Fibroblast of upper back skin (primary cell): ENCODE measurements at places on chromosomes 3 and 15.
A peak's percentile ranks its signal among the peaks of the same experiment; 100 is the strongest.

- DNase-seq = no peak
These were observed 573.0 kb downstream of the RBMS3 start for GRCh38 chr3:29853841-29854397.

DNA sequence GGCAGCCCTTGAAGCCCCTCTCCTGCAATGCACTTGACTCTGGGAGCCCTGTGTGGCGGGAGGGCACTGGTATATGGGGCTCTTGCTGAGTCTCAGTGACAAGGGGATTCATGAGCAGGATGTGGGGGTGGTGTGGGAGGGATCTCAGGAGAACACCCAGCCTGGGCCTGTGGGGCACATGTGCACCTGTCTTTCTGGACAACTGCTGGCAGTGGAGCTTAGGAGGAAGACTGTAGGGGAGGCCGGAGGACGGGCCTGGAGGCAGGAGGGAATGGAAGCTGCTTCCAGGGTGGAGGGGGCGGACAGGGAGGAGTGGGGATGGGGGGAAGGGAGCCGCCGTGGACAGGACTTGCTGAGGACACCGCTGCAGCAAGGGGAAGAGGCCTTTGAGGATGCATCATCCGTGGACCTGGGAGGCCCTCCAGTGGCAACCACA is 10.8 kb upstream of the SNRPA1 start:
- no peak for DNase-seq

DNA sequence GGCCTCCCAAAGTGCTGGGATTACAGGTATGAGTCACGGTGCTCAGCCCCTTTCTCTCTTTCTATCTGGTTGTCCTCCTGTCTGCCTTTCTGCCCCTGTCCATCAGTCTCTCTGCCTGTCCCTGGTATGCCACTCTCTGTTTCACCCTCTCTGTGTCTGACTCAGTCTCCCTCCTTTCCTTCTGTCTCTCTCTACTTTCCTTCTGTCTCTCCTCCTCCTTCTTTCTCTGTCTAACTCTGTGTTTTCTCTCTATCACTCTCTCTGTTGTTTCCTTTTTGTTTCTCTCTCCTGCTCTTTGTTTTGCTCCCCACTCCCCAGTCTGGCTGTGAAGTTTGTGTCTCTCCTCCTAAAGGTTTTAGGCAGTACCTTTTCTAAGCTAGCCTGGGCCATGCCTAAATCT is 9.1 kb upstream of the STRA6 start:
- DNase-seq = no peak

GRCh38 chr3:45498532-45498931 is 96.0 kb upstream of the LIMD1 start:
- DNase-seq = no peak

DNA sequence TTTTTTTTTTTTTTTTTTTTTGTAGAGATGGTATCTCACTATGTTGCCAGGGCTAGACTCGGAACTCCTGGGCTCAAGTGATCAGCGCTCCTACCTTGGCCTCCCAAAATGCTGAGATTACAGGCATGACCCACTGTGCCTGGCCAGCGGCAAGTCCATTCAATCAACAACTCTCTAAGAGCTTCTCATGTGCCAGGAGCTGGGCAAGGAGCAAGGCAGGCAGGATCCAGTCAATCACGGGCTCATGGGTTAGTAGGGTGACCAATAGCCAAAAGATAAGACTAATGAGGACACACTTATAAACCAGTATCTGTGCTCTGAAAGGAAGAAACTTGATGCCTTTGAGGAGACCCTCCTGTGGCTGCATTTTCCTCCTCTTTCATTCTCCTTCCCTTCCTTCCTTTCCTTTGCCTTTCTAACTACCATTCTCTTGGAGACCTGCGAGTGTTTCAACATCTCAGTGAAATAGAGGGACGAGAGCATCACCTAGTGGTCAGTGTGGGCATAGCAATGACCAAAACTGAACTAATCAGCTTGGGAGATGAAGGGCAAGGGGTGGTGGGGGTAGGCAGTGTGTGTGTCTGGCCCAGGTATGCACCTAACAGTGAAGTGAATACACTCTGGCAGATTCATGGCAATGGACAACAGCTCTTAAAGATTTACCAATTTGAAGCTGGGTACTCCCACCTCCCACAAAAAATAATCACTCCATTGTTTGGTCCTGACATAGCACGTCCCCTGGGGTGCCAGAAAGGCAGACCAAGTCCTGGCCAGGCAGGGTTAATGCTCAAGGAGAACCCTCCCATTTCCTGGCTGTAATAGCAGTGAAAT is 6.3 kb downstream of the RPP25 start:
- peak; percentile 72 for DNase-seq

DNA sequence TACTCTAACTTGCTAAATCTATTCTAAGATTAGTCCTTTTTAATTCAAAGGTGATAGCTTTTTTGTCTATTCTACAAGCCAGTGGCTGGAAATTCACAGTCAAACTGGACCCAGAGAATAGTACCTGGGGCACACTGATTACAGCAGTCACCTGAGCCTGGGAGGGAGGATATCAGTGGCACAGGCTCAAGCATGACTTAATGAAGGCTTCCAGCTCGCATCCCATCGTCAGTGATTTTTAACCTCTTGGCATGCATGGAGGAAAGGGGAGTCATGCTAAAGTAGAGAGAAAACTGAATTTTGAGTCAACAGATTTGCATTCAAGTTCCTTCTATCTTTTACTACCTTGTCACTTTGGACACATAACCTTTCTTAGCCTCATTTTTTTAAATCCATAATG is 24.8 kb downstream of the GOLIM4 start:
- no peak for DNase-seq

GRCh38 chr3:126969586-126969985 is 13.3 kb upstream of the PLXNA1 start:
- peak; percentile 38 for DNase-seq

DNA sequence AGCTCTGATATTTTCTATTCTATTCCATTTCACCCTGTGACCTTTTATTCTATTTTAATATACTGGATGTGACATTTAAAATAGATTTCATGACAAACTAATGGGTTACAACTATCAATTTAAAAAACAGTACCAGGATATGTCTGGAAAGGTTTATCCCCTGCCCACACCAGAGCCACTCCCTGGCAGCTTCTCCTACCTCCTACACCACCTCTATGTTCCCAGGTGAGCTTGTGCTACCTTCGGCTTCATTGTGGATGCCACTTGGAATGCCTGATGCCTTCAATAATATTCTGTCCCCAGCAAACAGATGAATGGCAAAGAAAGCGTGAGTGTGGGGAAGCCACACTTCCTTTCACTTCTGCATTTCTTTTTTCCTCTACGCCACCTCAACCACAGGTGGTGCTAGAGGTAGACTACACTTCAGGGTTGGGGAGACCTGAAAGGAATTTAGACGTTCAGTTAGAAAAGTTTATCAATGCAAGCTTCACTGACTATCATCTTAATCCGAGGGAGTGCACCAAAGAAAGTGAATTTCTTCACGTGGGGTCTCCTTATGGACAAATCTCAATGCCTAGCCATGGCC is 213.0 kb downstream of the SSR3 start:
- no peak for DNase-seq

DNA sequence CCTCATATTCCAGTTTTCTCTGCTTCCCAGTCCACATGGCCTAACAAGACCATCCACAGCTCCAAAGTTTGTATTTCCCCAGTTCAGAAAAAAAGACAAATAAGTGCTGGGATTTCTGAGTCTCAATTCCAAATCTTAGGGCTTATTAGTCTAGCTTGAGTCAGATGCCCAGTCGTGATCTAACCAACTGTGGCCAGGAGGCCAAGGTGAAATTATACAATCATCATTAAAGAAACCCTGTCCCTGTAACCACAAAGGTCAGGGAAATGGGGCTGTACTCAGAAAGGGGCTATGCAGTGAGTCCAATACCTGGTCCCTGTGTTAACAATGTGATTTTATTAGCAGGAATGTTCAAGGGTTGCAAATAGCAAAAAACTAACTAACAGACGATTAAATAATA is 40.5 kb upstream of the MITF start:
- no peak for DNase-seq

GRCh38 chr3:165549665-165550064 is 287.6 kb downstream of the BCHE start:
- DNase-seq = no peak

DNA sequence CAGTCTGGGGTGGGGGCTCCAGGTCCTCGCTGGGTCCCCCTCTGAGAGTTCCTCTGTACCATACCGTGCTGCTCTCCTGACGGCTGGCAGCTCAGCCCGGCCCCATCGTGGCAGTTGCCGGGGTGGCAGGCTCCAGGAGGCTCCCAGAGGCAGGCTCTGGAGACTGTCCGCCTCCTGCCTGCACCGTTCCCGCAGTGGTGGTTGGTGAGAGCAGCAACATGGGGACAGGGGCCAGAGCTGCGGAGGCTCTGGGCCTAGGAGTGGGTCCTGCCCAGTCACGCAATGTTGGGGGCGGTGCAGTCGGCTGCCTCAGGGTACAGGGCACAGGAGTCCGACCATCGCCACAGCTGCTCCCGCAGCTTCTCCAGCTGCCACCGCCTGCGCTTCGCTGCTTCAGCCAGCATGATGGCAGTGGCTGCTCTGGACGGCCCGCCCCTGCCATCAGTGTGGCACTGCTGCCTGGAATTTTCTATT is 492.7 kb downstream of the AGBL1 start:
- no peak for DNase-seq

DNA sequence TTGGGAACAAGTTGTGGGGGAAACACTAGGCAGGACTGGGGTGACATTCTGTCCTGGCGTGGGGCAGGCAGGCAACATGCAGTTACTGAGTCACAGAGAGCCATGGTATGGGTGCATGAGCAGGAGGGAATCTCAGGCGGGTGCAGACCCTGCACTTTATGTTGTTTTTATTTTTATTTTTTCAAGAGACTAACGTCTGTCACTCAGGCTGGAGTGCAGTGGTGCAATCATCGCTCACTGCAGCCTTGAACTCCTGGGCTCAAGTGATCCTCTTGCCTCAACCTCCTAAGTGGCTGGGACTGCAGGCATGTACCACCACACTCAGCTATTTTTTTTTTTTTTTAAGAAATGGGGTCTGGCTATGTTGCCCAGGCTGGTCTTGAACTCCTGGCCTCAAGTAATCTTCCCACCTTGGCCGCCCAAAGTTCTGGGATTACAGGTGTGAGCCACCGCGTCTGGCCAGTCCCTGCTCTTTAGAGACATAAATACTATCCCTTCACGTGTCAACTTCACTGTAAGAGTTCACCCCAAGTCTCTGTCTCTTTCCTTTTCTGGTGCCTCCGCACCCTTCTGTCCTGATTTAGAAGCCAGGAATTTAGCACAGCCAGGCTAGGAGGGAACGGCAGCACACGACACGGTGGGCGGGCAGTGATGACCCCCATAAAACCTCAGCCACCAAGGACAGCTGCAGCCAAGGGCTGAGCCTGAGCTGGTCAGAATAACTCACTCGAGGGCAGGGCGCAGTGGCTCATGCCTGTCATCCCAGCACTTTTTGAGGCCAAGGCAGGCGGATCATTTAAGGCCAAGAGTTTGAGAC is 72.8 kb upstream of the IQSEC1 start:
- DNase-seq = no peak

GRCh38 chr3:86856711-86857110 is 134.2 kb downstream of the VGLL3 start:
- DNase-seq = no peak

DNA sequence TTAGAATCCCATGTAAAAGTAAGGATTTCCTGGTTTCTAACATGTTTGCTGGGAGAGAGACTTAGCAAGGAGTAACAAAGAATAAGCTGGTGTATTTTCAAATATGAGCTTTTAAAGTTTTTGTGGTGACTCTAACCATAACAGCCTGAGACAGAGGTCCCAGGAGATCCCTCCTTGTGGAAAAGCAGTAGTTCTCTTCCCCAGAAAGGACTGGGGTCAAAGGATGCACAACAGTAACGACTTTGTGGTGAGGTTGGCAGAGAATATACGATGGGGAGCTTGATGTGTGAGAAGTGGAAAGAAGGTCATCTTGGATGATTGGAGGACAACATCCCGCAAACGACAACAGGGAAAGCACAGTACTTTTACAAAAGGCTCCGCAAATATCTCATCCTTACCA is 38.2 kb downstream of the ABHD5 start:
- DNase-seq = no peak

GRCh38 chr3:127846576-127846975 is 24.3 kb upstream of the MGLL start:
- DNase-seq = no peak

DNA sequence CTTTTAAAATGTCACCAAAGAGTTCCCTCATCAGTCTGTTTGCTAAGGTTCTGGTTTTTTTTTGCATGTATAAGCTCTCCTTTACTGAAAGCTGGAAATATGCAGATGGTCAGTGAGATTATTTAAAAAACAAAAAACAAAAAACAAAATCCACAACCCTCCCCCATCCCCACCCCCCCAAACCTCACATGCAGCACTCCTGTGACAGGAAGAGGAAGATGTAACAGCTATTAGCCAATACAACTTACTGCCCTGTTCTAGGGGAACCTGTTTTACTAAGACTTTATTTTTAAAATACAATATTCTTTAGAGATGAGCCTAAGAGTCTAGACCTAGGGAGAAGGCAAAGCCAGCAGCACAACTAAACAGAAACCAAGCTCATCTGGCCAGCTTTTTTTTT is 39.5 kb downstream of the ANP32A start:
- DNase-seq = no peak

GRCh38 chr15:94119923-94120775 is 111.2 kb upstream of the MCTP2 start:
- DNase-seq = peak; percentile 91

DNA sequence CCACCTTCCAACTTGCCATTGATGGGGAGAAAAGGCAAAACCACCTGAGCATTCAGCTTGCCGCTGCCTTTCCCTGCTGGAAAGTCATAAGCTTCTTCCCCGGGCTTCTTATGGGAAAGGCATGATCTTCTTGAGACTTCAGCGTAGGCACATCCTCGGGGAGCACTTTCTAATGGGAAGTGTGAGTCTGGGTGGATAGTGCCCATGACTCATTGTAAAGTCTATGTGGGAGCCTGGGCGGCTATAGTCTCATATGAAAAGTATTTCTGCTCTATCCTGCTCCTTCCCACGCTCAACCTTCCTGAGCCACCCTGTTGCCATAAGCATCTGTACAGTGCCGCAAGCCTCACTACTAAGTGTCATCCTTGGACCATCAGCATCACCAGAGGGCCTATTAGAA is 309.9 kb upstream of the THBS1 start:
- peak; percentile 93 for DNase-seq

DNA sequence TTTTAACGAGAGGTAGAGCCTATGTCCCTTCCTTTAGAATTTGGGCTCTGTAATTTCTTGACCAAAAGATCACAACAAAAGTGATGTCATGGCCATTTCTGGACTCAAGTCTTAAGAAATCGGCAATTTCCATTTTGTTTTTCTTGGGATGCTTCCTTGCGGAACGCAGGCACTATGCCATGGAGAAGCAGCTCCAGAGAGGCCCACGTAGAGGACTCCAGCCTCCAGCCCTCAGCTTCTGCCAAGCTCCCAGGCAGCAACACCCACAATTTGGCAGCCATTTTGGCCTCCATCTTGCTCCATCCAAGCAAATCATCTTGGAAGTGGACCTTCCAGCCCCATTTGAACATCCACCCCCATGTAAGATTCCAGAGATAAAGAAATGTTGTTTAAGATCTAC is 6.0 kb upstream of the GPD1L start:
- DNase-seq = no peak
